ENCODE measurements at places on chromosomes 5 and 9. TPM values are rescaled to one million over a fixed set of nuclear protein-coding genes. Genes with fewer than 3 reads are reported as not detected.

- H3K27ac ChIP-seq, result no peak overlapping the region
- no peaks in the 10 kb centered on the region for H3K4me1 ChIP-seq
- no peak for DNase-seq
- H3K27me3 ChIP-seq, result no peaks in the 10 kb centered on the region
- no peaks in the 10 kb centered on the region for H3K36me3 ChIP-seq
Observed at GRCh38 chr9:118563677-118564076, 805.6 kb downstream of the BRINP1 start.

DNA sequence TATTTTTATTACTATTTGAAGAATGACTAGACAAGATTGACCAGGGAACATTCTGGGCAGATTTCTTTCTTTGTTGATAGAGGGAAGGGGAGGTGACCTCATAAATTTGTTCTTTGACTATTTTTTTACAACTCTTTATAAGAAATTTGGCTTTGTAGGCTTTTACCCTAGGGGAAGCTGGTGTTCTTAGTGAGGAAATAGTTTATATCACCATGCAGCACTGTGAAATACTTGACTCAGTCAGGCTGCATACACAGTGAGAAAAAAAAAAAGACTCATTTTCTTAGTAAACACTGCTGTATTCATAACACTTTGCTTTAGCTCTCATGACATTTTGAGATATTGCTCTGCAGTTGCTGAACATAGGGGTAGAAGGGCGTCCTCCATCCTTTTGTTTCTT is 336.6 kb upstream of the PIK3R1 start:
- peaks cover 2% of the 10 kb centered on the region for H3K4me1 ChIP-seq
- H3K36me3 ChIP-seq, result no peaks in the 10 kb centered on the region
- H3K4me3 ChIP-seq, result no peak overlapping the region
- no peak overlapping the region for H3K27ac ChIP-seq

ADGRV1 gene
- 49.7 TPM for total RNA-seq

MED27 gene
- total RNA-seq, result 15.7 TPM

DNA sequence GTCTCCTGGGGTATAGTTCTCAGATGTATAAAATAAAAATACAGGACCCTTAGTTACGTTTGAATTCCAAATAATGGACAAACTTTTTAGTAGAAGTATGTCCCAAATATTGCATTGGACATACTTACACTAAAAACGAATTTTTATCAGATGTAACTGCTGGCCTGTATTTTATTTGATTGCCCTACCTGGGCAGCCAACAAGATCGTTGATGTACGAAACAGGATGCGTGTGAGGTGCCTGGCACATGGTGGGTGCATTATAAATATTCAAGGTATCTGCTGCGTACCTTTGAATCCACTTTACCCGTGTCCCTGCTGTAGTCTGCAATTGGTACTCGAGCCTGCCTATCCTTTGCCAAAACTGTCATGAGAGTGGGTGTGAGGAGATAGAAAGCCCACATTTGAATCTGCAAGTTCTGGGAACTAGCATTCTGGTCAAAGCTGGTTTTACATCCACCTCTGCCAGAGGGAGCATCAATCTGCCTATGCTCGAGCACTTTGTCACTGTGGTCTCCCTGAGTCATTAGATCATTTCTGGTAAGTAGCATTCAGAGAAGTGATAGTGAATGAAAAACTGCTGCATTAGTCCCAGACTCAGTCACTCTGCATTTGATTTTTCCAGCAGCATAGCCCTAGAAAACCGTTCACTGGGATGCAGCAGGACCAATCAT is 133.7 kb upstream of the IQGAP2 start:
- H3K36me3 ChIP-seq, result no peaks in the 10 kb centered on the region
- no peak overlapping the region for H3K4me3 ChIP-seq
- no peak overlapping the region for H3K27ac ChIP-seq
- H3K27me3 ChIP-seq, result no peaks in the 10 kb centered on the region

Measured in lower lobe of right lung (tissue), 2 donors.